ENCODE measurements at places on chromosomes 5 and 9.

DNA sequence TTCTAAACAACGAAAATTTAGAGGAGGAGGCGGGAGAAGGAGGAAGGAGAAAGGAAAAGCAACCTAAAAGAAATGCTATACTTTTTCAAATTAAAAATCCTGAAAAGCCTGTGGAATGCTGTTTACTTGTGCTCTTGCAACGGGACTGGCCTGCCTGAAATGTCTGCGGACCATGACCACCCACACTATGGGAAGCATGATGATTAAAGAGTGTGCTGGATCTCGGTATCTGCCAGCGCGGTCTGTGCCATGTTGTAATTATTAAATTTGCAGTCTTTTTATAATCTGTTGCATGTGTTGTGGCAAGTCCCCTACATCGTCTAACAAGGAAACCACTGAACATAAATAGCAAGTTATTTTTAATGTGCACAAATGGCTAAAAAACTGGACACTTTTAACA is 111.4 kb downstream of the FANCC start:
- no peak for DNase-seq

- DNase-seq, result no peak
Observed at GRCh38 chr5:93022796-93023447, 558.1 kb downstream of the NR2F1-AS1 start.

DNA sequence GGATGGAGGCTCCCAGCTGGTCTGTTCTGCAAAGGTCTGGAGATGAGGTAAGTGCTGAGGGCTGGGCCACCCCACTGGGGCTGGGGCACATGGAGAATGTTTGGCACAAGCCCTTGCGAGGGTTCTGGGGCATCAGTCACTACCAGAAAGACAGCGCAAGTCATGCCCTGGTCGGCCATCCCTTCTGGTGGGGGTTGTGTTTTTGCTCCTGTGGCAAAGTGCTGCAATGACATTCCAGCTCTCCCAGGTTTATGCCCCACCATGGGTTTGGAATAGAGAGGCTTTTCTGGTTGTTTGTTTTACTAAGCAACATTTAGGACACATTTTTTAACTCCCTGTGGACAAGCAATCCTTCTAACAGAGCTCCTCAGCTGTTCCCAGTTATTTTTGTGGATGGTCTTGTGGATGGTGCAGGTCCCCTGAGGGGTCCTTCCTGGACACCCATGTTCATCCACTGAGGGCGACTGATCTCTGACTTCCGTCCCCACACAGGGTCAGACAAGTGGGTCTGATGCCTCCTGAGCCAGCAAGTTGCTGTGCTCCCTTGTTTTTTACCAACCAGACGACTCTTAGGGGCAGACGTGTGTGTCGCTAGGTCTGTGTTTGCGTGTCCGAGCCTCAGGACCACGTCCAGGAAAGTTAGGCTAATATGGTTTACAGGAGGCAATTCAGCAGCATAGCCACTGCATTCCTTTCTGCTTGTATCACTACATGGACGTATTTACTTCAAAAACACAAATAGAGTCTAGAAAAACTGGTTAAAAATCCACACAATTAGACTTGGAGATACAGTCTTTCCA is 64.9 kb upstream of the ECM2 start:
- no peak for DNase-seq

GRCh38 chr5:96142786-96143434 is 181.3 kb upstream of the ELL2 start:
- DNase-seq, result no peak

DNA sequence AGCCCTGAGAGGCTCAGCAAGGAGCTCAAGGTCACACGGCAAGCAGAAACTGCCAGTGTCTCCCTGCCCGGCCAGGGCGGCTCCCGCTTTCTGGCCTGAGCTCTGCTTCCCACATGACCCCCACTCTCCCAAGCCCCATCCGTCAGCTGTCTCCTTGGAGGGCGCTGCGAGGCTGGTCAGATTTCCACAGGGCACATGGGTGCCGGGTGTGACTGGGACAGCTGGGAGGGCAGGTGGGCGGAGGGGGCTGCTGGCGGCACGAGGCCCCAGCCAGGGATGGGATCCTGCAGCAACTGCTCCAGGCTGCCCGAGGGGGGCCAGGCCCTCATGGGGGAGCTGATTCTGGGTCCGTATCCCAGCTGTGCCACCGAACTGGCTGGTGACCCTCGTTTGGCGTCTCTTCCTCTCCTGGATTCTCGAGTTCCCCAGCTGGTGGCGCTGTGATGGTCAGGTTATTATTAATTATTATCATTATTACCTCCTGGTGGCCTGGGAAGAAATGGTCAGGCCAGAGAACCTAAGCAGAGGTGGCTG is 12.9 kb upstream of the WDR38 start:
- DNase-seq, result no peak

DNA sequence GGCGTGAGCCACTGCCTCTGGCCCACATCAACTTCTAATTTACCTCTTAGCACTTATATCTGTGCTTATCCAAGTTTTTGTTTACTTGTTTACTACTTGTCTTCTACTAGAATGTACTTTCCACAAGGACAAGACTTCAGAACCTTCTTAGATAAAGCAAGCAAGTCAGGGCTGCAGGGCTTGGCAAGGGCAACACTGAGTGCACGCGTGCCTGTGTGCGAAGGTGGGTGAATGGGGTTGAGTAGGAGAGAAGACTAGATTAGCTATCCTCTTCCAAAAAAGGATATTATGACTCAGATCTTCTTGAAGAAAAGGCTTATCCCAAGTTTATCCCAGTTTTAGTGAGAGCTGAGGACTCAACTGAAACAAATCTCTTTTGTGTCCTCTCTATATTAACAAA is 19.3 kb downstream of the AK3 start:
- DNase-seq, result no peak

- DNase-seq, result no peak
Observed at GRCh38 chr5:147346006-147346561, 111.3 kb downstream of the STK32A start.

DNA sequence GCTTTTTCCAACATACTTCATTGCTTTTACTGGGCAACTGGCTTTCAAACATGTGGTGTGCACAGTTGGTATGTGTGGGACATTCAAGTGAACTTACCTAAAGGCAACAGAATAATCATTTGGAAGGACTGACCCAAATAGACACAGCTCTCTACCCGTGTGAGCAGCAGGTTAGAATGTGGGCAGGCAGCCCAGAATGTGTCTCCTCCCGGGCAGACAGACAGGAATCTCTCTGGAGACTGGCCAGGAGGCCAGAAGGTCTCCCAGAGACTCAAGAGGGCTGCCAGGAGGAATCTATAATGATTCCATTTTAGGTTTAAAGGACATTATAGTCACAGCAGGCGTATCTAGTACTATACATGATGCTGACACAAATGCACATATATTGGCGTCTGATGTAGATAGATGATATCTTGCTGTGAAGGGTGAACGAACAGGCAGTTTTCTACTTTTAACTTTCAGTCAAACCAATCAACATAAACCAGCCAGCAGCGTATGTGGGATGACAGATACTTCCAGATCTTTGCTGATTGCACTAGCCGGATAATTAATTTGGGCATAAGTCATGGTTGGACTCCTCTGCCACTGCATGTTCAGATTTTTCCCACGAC is 297.4 kb upstream of the ZNF608 start:
- no peak for DNase-seq
